ENCODE measurements at places on chromosomes 16 and 17. TPM values are rescaled to one million over a fixed set of nuclear protein-coding genes. Genes with fewer than 3 reads are reported as not detected.
A peak's percentile ranks its signal among the peaks of the same experiment; 100 is the strongest.

The AATK gene
- total RNA-seq: 0.62 TPM

- no peak overlapping the region for H3K27ac ChIP-seq
- H3K27me3 ChIP-seq: no peaks in the 10 kb centered on the region
- no peaks in the 10 kb centered on the region for H3K36me3 ChIP-seq
- DNase-seq: no peak
These were observed 19.5 kb downstream of the PLLP start for GRCh38 chr16:57264950-57265371.

GRCh38 chr16:79928142-79928873 is 327.8 kb upstream of the MAF start:
- H3K27ac ChIP-seq: no peak overlapping the region
- DNase-seq: no peak
- H3K27me3 ChIP-seq: no peaks in the 10 kb centered on the region
- H3K4me1 ChIP-seq: no peaks in the 10 kb centered on the region
- H3K36me3 ChIP-seq: no peaks in the 10 kb centered on the region

GRCh38 chr17:80772906-80773242 is 218.8 kb upstream of the CHMP6 start:
- peaks cover 81% of the 10 kb centered on the region for H3K4me1 ChIP-seq
- H3K4me3 ChIP-seq: no peak overlapping the region
- DNase-seq: no peak
- H3K27ac ChIP-seq: peak overlapping the region; percentile 66

- H3K27ac ChIP-seq: no peak overlapping the region
- peaks cover 11% of the 10 kb centered on the region for H3K27me3 ChIP-seq
- no peak for DNase-seq
- H3K36me3 ChIP-seq: no peaks in the 10 kb centered on the region
- no peak overlapping the region for H3K4me3 ChIP-seq
These were observed 47.5 kb downstream of the SLC6A2 start for GRCh38 chr16:55703003-55704001.

DNA sequence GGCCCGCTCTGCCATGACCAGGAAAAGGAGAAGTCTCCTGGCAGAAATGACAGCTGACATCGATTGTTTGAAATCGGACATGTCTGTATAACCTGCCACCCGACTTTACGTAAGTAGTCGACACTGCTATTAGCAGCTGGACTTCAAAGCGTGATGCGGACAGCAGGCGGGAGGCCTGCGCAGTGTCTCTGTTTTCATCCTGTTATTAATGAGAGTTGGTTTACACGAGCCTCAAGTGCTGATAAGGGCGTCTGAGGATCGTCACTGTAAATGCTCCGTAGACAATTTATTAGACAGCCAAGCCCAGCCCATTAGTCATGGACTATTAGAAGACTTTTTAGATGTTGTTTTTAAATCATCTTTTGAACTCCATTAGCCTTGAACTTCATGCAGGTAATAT is 328.3 kb downstream of the FOXL1 start:
- no peak overlapping the region for H3K27ac ChIP-seq
- H3K4me1 ChIP-seq: no peaks in the 10 kb centered on the region
- H3K27me3 ChIP-seq: no peaks in the 10 kb centered on the region
- no peaks in the 10 kb centered on the region for H3K36me3 ChIP-seq

The OR2C1 gene
- not detected for total RNA-seq

The MYH2 gene
- not detected for total RNA-seq

The LRRC37A gene
- 2.6 TPM for total RNA-seq

- DNase-seq: no peak
- H3K4me3 ChIP-seq: peak overlapping the region; percentile 74
- no peak overlapping the region for H3K27ac ChIP-seq
- H3K36me3 ChIP-seq: no peaks in the 10 kb centered on the region
These were observed 1.1 kb downstream of the MAPT start for GRCh38 chr17:45895304-45895968.

GRCh38 chr17:77451245-77451893 is 310.6 kb downstream of the SEC14L1 start:
- peaks cover 21% of the 10 kb centered on the region for H3K36me3 ChIP-seq
- DNase-seq: peak; percentile 68
- H3K27ac ChIP-seq: peak overlapping the region; percentile 92

The KRTAP1-5 gene
- total RNA-seq: not detected

The KCNJ18 gene
- not detected for total RNA-seq

Data from activated T-helper 1 cell treated with anti-CD3 and anti-CD28 coated beads, Interleukin-12 subunit alpha, Interleukin-12 subunit beta, Interleukin-2, Interleukin-4 antibody, amounts not matched to agents 30 ng/mL and 10 ng/mL and 1 ng/mL, durations not matched to agents 14 hours and 24 hours and 36 hours (primary cell).